Endothelial cell of coronary artery (primary cell): ENCODE measurements at places on chromosomes 11 and 22. TPM values are rescaled to one million over a fixed set of nuclear protein-coding genes. Genes with fewer than 3 reads are reported as not detected.

Gene TBX1
- total RNA-seq = 6.5 and 13.4 TPM in 2 replicates

Gene SAA2
- not detected in 2 replicates for total RNA-seq

Gene FOLR1
- total RNA-seq = not detected in 2 replicates

Gene OR56A1
- 0.19 TPM in 1 of 2 replicates, not detected in the other for total RNA-seq

Gene SPTY2D1
- 11.5 and 13.6 TPM in 2 replicates for total RNA-seq

Gene OLFML1
- total RNA-seq = 0.09 TPM in 1 of 2 replicates, not detected in the other

Gene SCN3B
- 0.18 and 0.19 TPM in 2 replicates for total RNA-seq

Gene ANO9
- total RNA-seq = 0.09 TPM in 2 replicates

Gene IGLL1
- total RNA-seq = not detected in 2 replicates

Gene CATSPER1
- 0.09 TPM in 2 replicates for total RNA-seq

Gene SYT13
- total RNA-seq = not detected in 2 replicates

Gene SCN4B
- 0.09 TPM in 2 replicates for total RNA-seq

Gene FOLR2
- total RNA-seq = not detected in 2 replicates

Gene SLC22A8
- not detected in 2 replicates for total RNA-seq

Gene CDC45
- 12.5 and 35.9 TPM in 2 replicates for total RNA-seq

Gene CLMP
- 4.1 and 11.6 TPM in 2 replicates for total RNA-seq

Gene ELP4
- total RNA-seq = 13.2 and 16.4 TPM in 2 replicates
